Omental fat pad (tissue), 4 donors: ENCODE measurements at places on chromosomes 5 and 9. TPM values are rescaled to one million over a fixed set of nuclear protein-coding genes. Genes with fewer than 3 reads are reported as not detected.

PCDHB7 gene
- 0.94 TPM for total RNA-seq

DNA sequence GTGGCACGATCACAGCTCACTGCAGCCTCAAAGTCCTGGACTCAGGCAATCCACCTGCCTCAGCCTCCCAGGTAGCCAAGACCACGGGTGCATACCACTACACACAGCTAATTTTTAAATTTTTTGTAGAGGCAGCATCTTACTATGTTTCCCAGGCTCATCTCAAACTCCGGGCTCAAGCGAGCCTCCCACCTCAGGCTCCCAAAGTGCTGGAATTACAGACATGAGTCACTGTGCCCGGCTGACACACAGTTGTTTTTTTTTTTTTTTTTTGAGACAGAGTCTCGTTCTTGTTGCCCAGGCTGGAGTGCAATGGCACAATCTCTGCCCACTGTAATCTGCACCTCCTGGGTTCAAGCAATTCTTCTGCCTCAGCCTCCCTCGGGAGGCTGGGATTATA lies 70.1 kb upstream of the CNOT6 start:
- DNase-seq = no peak

OCLN gene
- total RNA-seq = 10.6 TPM

FLT4 gene
- total RNA-seq = 50.6 TPM
